Muscle of back (tissue), 13 donors: ENCODE measurements at places on chromosomes 13 and 19.

GRCh38 chr19:7725791-7726190 is 6.1 kb downstream of the CLEC4G start:
- no peak for DNase-seq

DNA sequence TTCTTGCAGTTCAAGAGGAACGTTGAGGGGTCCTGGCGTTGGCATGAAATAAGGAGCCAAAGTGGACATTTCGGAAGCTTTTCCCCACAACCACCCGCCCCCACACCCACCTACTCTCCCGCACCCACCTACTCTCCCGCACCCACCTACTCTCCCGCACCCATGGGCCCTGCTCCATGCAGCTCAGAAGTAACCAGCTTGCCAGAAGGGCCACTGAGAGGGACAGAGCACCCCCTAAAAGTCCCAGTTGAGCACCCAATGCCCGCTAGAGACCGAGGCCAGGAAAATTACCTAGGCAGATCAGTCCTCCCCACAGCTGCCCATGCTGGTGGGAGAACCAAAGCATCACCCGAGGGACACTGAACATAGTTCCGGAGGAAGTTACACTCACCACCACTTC is 11.8 kb downstream of the VSTM2B start:
- no peak for DNase-seq

DNA sequence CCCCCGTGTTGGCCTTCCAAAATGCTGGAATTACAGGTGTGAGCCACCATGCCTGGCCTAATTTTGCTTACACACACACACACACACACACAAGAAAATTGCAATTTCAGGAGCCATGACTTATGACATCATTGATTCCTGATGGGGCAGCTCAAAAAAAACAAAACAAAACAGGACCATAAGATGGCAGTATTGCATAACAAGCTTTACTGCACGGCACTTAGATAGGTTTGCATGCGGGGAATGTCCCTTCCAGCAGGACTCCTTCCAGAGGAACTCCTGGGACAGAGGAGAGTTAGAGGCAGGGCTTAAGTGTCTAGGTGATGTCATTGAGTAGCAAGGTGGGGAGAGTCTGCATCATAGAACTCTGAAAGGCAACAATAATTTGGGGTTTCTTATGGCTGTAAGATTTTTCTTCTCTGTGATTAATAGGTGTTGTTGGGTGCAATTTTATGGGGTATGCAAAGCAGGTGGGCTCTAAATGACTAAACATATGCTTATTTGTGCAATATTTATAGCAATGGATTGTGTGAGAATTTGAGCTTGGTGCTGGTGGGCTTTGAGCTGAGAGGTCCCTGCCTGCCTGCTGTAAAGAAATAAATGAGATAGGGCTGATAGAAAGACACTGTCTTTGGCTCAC is 9.0 kb upstream of the ACSBG2 start:
- DNase-seq: no peak

- DNase-seq: no peak
Measured at GRCh38 chr13:66780814-66781213, 449.3 kb downstream of the PCDH9 start.

GRCh38 chr13:85900521-85900920 is 101.3 kb upstream of the SLITRK6 start:
- DNase-seq: no peak

- DNase-seq: peak; percentile 68
Measured at GRCh38 chr19:54160182-54160811, 776 bp upstream of the LENG1 start.

- DNase-seq: no peak
Measured at GRCh38 chr13:35342440-35342839, 134.0 kb downstream of the MAB21L1 start.

GRCh38 chr13:32205431-32206096 is 109.6 kb downstream of the ZAR1L start:
- no peak for DNase-seq
